Mammary epithelial cell (primary cell): ENCODE measurements at places on chromosomes 4 and X.

DNA sequence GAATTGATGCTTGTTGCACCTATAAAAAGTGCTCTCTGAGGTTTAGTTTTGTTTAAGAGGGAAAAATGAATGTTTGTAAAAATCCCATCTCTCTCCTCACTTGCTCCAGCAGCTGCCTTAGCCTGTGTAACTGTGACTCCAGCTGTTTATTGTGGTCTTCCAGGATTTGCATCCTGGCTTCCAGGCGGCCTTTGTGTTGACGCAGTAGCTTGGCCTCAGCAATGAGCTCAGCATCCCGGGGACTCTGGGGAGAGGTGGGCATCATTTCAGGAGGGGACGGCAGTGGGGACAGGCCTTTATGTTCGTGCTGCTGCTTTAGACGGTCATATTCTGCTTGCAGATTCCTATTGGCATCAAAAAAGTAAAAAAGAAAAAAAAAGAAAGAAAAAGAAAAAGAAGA, 75.3 kb upstream of the FTHL17 start:
- DNase-seq, result no peak

GRCh38 chr4:76293772-76294171, 12.8 kb upstream of the STBD1 start:
- DNase-seq, result no peak

DNA sequence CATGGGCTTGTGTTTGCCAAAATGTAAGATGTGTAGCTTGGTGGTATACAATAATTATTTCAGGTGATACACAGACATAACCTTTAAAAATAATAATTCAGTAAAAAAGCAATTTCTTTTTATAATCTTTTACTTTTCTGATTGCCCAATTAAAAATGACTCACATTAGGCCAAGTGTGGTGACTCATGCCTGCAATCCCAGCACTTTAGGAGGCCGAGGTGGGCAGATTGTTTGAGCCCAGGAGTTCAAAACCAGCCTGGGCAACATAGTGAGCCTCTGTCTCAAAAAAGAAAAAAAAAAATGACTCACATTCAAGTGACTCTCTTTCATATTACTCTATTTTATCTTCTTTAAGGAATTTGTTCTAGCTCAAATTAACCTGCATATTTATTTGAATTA, 449.4 kb upstream of the HTR2C start:
- peak; percentile 1 for DNase-seq

DNA sequence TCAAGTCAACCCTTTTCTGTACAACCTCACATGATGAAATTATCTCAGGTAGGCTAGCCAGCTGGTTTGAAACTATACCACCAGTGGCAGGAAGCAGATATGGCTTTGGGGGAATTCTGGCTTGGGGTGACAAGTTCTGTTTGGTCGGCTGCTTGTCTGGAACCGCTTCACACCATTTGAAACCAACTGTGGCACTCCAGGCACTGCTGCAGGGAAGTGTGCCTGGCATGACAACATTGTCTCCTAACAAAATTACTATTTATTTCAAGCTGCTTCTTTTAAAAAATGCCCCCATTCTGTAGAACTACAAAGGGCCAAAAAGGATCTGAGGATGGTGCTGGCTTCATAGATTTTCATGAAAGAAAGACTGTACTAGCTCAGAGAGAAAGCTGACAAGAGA, 37.1 kb upstream of the GPM6B start:
- DNase-seq, result no peak

- DNase-seq, result no peak
Measured at GRCh38 chrX:41634284-41634683, 54.5 kb upstream of the GPR34 start.

GRCh38 chr4:25879991-25880651, 17.3 kb upstream of the SEL1L3 start:
- no peak for DNase-seq

- no peak for DNase-seq
Measured at GRCh38 chr4:56086073-56086541, 137.4 kb downstream of the CEP135 start.

DNA sequence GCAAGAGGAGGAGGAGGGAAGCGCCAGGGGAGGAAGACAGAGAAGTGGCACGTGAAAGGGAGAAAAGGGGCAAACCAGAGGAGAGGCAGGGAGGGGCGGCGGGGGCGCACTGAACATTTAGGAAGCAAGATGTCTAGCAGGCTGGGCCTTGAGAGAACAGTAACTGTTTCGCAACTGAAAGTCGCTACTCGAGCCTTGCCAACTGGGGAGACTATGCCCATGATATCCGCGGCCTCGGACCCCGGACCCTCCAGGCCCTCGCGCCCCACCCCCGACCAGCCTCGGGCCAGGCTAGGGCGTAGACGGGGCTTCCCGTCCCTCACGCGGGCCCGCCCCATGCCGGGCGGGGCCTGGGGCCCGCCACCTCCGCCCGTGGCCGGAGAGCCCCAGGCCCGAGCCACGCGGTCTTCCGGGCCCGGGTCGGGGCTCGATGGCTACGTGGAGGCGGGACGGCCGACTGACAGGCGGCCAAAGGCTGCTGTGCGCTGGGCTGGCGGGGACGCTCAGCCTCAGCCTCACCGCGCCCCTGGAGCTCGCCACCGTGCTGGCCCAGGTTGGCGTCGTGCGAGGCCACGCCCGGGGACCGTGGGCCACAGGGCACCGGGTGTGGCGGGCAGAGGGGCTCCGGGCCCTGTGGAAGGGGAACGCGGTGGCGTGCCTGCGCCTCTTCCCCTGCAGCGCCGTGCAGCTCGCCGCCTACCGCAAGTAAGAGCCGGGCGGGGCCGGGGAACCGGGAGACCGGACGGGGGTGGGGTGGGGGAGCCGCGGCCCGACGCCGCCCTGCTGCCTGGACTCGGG, at the start of gene SLC25A43:
Gene SLC25A43, plus strand, starts transcription at position 363 of the 798 bp plus-strand sequence. Its CDS starts 68 bp downstream, at position 431.
- peak; percentile 11 for DNase-seq

- DNase-seq, result peak; percentile 76
Measured at GRCh38 chrX:33211356-33212260, at the start of gene DMD. TSS of gene DMD (minus strand) at chrX:33211549. CDS start at chrX:33211312, 237 bp downstream.
